ENCODE measurements at places on chromosomes 4 and X.
A peak's percentile ranks its signal among the peaks of the same experiment; 100 is the strongest.

GRCh38 chr4:174474457-174475075 lies 47.7 kb downstream of the HPGD start:
- no peak for ATAC-seq
- no peak overlapping the region for H3K4me3 ChIP-seq
- H3K36me3 ChIP-seq: no peaks in the 10 kb centered on the region
- H3K27me3 ChIP-seq: no peaks in the 10 kb centered on the region
- no peak overlapping the region for H3K27ac ChIP-seq
- H3K4me1 ChIP-seq: no peaks in the 10 kb centered on the region

GRCh38 chrX:18016941-18017340 lies 155.8 kb upstream of the RAI2 start:
- no peak overlapping the region for H3K4me3 ChIP-seq
- no peak for ATAC-seq
- H3K36me3 ChIP-seq: no peaks in the 10 kb centered on the region
- no peak overlapping the region for H3K27ac ChIP-seq

DNA sequence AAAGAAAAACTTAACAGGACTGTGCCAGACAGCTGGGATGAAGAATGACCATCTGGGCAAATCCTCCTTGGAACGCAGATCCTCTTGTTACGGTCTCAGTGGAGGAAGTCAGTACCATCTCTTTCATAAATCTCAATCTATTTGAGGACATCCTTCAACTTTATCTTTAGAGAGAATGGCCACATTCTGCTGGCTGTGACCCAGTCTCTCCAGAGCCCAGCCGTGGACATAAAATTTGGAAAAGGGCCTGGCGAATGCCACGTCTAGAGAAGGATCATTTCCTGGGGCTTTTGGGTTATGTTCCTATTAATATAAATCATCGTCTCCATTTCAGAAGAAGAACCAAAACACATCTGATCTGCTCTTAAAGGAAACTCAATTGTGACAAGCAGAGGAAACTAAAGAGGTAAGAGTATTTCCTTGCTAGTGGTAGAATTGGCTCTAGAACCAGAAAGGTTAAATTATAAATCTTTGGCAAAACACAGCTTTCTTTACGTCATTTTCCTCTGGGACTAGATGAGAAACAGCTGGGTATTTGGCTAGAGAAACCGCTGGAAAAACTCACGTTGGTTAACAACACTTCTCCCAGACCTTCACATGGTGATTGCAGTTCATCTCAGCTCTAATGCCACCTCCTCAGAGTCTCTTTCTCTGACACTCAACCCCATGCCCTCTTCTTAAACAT lies 164.7 kb downstream of the CHIC2 start:
- H3K36me3 ChIP-seq: no peaks in the 10 kb centered on the region
- H3K4me3 ChIP-seq: no peak overlapping the region
- peak overlapping the region; percentile 54 for H3K27ac ChIP-seq
- H3K4me1 ChIP-seq: no peaks in the 10 kb centered on the region
- peaks cover 59% of the 10 kb centered on the region for H3K27me3 ChIP-seq

GRCh38 chr4:65791812-65792308 lies 121.6 kb upstream of the EPHA5 start:
- no peak overlapping the region for H3K27ac ChIP-seq
- no peaks in the 10 kb centered on the region for H3K36me3 ChIP-seq
- H3K4me3 ChIP-seq: no peak overlapping the region
- H3K27me3 ChIP-seq: no peaks in the 10 kb centered on the region
- no peaks in the 10 kb centered on the region for H3K4me1 ChIP-seq

DNA sequence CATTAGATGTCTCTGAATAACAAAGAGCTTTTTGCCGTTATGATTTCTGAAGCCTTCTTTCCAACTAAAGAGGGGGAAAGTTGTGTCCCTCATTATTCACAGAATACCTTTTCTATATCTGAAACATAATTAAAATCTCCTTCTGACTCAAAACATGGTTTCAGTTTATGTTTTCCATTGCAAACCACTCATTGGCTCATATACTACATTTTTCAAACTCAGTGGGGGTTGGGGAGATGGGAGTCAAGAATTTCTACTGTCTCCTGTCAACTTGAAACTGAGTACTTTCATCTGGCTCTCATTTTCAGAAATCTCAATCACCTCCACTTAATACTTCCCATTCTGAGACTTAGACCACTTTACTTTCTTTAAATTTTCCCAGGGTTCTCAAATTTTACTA lies 1839.5 kb upstream of the PCDH10 start:
- no peak overlapping the region for H3K27ac ChIP-seq
- no peaks in the 10 kb centered on the region for H3K27me3 ChIP-seq
- H3K4me3 ChIP-seq: no peak overlapping the region
- no peak for ATAC-seq
- H3K4me1 ChIP-seq: no peaks in the 10 kb centered on the region

DNA sequence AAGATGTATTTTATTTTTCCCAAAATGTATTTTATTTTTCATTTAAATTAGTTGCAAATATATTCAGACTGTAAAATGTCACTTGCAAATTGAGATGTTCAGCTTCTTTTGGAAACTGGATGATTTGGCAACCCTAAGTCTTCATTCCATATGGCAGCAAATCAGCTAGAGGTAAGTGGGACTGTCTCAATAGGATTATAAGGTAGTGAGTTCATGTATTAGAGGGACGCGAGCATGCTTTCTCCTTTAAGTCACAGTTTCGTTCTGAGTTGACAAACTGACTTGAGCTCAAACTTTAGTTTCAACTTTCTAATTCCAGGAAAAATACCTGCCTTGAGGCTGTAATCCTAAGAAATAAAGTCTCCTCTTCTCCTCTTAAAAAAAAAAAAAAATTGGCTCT lies 44.2 kb upstream of the TMEM131L start:
- H3K4me1 ChIP-seq: no peaks in the 10 kb centered on the region
- no peaks in the 10 kb centered on the region for H3K27me3 ChIP-seq
- no peaks in the 10 kb centered on the region for H3K36me3 ChIP-seq
- no peak overlapping the region for H3K27ac ChIP-seq
- H3K4me3 ChIP-seq: no peak overlapping the region

DNA sequence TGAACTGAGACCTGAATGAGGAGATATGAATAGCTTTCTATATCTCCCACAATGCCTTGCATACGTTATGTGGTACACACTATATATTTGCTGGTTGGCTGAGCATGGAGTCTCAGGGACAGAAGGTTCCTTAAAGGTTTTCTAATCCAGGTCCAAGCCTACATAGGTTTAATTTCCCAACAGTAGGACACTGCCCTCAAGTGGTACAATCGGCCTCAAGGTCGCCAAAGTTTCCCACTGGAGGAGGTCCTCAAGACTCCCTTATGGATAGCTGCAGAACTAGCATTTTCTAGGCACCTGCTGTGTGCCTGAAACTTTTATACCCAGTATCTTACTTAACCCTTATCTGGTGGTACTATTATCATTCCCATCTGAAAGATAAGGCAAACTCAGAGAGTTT lies 21.0 kb upstream of the EFNB1 start:
- H3K27me3 ChIP-seq: no peaks in the 10 kb centered on the region
- no peak overlapping the region for H3K27ac ChIP-seq
- ATAC-seq: peak; percentile 31
- no peaks in the 10 kb centered on the region for H3K36me3 ChIP-seq

GRCh38 chrX:110755061-110755460 lies 40.6 kb downstream of the CHRDL1 start:
- no peak for ATAC-seq
- H3K27ac ChIP-seq: no peak overlapping the region
- H3K4me1 ChIP-seq: peaks cover 9% of the 10 kb centered on the region
- H3K4me3 ChIP-seq: no peak overlapping the region

- ATAC-seq: no peak
- H3K27me3 ChIP-seq: no peaks in the 10 kb centered on the region
- no peak overlapping the region for H3K27ac ChIP-seq
- no peaks in the 10 kb centered on the region for H3K4me1 ChIP-seq
- no peaks in the 10 kb centered on the region for H3K36me3 ChIP-seq
Observed at GRCh38 chrX:3963980-3964379, 250.5 kb upstream of the PRKX start.

- H3K27me3 ChIP-seq: no peaks in the 10 kb centered on the region
- no peaks in the 10 kb centered on the region for H3K4me1 ChIP-seq
- ATAC-seq: no peak
- no peaks in the 10 kb centered on the region for H3K36me3 ChIP-seq
Observed at GRCh38 chrX:126170720-126171119, 4.6 kb upstream of the DCAF12L2 start.

DNA sequence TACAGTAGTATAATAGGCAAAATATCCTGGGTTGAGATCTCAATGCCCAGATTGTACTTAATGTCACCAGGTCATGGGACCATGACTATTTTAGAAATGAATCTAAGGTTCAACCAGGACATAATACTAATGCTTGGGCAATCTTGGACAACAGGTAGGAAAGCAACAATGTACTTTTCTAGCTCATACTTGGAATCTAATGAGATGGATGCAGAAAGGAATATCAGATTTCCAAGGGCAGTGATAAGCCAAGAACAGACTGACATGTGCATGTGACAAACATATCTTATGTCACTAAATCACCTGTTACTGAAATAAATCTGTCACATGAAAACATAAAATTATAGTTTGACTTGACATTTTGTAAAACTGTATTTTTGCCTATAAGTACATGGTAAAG lies 51.1 kb downstream of the RPS6KA3 start:
- no peak overlapping the region for H3K4me3 ChIP-seq
- H3K36me3 ChIP-seq: no peaks in the 10 kb centered on the region
- no peak for ATAC-seq
- no peaks in the 10 kb centered on the region for H3K27me3 ChIP-seq
- no peak overlapping the region for H3K27ac ChIP-seq

DNA sequence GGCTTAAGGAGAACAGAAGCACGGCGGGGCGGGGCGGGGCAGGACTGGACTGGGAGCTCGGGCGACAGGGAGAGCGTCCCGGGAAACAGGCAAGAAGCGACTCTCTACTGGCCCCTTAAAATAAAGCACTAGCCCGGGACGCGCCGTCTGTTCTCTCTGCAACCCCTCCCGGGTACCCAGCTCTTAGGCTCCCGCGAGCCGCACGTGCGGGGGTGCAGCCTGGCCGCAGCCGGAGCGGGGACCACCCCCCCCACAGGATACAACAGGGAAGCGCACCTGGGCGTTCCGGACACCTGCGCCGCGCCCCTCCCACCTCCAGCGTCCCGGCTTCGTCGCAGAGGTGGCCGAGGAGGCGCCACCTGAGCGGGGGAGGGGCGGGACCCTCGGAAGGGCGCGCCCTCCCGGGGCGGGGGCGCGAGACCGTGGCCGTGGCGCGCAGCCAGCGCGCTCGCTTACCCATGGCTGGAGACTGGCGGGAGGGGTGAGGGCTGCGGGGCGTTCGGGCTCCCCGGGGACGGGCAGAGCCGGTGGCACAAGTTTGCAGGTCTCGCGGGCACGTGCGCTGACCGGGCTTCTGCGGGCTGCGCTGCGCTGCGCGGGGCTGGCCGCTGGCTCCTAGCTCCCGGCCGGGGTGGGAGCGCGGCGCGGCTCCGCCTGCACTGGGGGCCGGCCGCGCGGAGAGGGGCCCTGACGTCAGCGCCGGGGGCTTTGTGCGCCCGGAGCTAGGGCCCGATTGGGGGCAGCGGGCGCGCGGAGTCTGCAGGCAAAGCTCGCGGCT lies 91.5 kb downstream of the GEMIN8 start:
- peak; percentile 73 for ATAC-seq
- H3K4me3 ChIP-seq: peak overlapping the region; percentile 47
- no peaks in the 10 kb centered on the region for H3K4me1 ChIP-seq
- no peaks in the 10 kb centered on the region for H3K27me3 ChIP-seq
- no peaks in the 10 kb centered on the region for H3K36me3 ChIP-seq

DNA sequence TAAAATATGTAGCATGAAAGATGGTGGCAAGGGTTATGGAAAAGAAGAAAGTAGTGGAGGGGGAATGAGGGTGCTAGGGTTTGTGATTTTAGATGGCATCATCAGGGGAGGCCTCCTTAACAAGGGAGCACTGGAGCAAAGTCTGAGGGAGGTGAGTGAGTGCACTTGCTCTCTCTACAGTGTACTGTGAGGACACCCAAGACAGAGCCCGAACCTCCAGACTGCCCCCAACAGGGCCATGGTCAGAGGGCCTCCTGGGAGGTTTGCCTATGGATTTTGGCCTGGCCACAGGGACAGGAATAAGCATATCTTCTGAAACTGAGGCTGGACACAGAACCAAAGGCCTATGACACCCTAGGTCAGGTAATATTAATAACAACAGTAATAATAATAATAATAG lies 21.4 kb upstream of the PJA1 start:
- no peaks in the 10 kb centered on the region for H3K27me3 ChIP-seq
- no peaks in the 10 kb centered on the region for H3K4me1 ChIP-seq
- H3K4me3 ChIP-seq: no peak overlapping the region

- H3K27ac ChIP-seq: no peak overlapping the region
- H3K4me1 ChIP-seq: no peaks in the 10 kb centered on the region
- no peak for ATAC-seq
- H3K4me3 ChIP-seq: no peak overlapping the region
- H3K36me3 ChIP-seq: no peaks in the 10 kb centered on the region
- no peaks in the 10 kb centered on the region for H3K27me3 ChIP-seq
Observed at GRCh38 chrX:120697053-120697452, 67.2 kb upstream of the C1GALT1C1 start.

DNA sequence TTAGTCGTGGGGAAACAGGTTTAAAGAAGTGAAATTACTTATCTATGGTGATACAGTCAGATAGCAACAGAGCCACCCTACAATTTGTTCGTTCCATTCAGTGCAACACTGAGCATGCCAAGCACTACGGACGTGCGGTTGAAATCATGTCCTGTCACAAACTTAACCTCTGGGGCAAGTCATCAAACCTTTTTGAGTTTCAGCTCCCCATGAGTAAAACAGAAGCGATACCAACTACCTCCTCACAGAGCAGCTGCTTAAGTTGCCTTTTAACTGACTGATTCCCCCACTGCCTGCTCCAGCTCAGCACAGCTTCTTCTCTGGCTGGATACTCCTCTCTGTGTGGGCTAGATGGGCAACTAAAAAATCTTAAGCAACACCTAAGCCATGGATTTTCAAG lies 36.0 kb downstream of the LHFPL1 start:
- no peaks in the 10 kb centered on the region for H3K4me1 ChIP-seq
- no peaks in the 10 kb centered on the region for H3K27me3 ChIP-seq
- H3K36me3 ChIP-seq: no peaks in the 10 kb centered on the region
- no peak overlapping the region for H3K4me3 ChIP-seq
- no peak overlapping the region for H3K27ac ChIP-seq
- ATAC-seq: no peak

DNA sequence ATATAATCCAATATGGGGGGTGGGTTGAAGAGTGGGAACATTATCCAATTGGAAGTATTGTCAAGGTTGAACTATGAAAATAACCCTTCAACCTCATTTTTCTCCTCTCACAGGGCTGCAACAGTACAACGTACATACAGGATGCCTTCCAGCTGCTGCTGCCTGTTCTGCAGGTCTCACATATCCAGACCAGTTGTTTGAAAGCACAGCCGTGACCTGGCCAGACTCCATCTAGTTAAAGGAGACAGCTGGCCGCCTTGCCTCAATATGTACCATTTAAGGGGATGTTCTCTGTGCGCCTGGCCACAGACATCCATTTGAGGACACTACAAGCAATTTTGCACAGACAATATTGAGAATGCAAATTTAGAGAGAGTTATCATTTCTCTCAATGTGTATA lies 75.7 kb downstream of the FAM114A1 start:
- peak overlapping the region; percentile 87 for H3K27ac ChIP-seq
- no peaks in the 10 kb centered on the region for H3K36me3 ChIP-seq
- no peaks in the 10 kb centered on the region for H3K27me3 ChIP-seq

DNA sequence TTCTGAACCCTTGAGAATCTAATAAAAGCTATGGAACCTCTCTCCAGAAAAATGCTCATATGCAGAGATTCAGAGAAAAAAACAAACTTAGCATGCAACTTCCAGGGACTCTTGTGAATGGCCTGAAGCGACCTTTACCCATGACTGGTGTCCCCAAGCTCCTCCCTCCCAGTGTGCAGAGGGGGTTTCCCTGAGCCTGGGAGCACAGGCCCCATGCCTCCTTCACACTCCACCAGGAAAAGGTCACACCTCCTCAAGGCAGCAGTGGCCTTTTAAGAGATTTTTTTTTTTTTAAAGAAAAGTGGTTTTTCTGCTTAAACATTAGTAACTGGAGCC lies 13.3 kb upstream of the UBA6 start:
- ATAC-seq: no peak
- no peak overlapping the region for H3K27ac ChIP-seq
- H3K4me3 ChIP-seq: no peak overlapping the region
- H3K4me1 ChIP-seq: no peaks in the 10 kb centered on the region
- no peaks in the 10 kb centered on the region for H3K27me3 ChIP-seq
